Hematopoietic multipotent progenitor cell (in vitro differentiated cells): ENCODE measurements at places on chromosomes 12 and 14.

DNA sequence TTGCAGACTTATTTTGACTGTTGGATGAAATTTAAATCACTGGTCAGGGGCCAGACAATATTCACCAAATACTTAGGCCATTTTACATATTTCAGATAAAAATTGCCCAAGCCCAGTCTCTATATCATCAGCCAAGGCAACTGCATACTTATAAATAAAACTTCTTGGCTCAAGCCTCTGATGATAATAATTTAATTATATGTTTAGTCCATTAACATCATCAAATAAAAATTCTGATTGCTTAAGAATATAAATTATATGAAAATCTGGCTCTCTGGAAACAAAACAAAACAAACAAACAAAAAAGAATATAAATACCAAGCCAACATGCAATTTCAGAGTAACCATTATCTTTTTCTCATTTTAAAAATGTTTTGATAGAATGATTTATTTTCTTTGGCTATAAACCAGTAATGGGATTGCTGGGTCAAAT lies 165.2 kb downstream of the BTG1 start:
- no peak for DNase-seq

GRCh38 chr14:105117257-105117646 lies 51.3 kb downstream of the JAG2 start:
- no peak for DNase-seq

- DNase-seq, result no peak
Measured at GRCh38 chr12:122174155-122174845, at the start of gene IL31. IL31 (minus strand) TSS chr12:122174221; CDS start chr12:122174172, 49 bp downstream.

- no peak for DNase-seq
Measured at GRCh38 chr12:51850965-51851299, 2.4 kb upstream of the FIGNL2 start.

GRCh38 chr14:95505030-95505589 lies 11.3 kb downstream of the SYNE3 start:
- no peak for DNase-seq
